Activated CD4-positive, alpha-beta T cell treated with anti-CD3 and anti-CD28 coated beads, Interleukin-10, Interleukin-2, amounts not matched to agents 100 ng/mL and 50 ng/mL, durations not matched to agents 16 hours and 8 hours (primary cell): ENCODE measurements at places on chromosomes 4 and X.
A peak's percentile ranks its signal among the peaks of the same experiment; 100 is the strongest.

GRCh38 chrX:97682991-97683840 lies 799.5 kb downstream of the RPA4 start:
- DNase-seq, result no peak

DNA sequence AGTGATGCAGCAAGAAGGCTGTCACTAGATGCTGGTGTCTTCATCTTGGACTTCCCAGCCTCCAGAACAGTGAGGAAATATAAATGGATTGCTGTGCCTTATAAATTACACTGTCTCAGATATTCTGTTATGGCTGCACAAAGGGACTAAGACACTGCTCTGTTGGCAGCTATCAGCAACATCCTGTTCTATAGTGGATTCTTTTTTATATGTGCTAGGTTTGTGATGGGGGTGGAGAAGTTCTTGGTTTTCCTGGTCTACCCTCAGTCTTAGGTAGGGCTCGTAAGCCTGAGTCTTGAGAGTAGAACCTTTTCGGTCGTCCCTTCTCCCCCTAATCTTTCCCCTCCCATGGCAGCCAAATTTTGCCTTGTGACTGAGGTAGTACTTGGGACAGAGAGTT lies 17.3 kb downstream of the STIM2 start:
- no peak for DNase-seq

- DNase-seq, result peak; percentile 71
Measured at GRCh38 chr4:185344743-185345538, 50.8 kb downstream of the LRP2BP start.

- DNase-seq, result no peak
Measured at GRCh38 chrX:47177079-47177478, 16.6 kb upstream of the UBA1 start.

GRCh38 chrX:133881007-133881406 lies 104.4 kb downstream of the GPC3 start:
- DNase-seq, result no peak

GRCh38 chr4:141046255-141046654 lies 87.0 kb downstream of the RNF150 start:
- DNase-seq, result peak; percentile 2

DNA sequence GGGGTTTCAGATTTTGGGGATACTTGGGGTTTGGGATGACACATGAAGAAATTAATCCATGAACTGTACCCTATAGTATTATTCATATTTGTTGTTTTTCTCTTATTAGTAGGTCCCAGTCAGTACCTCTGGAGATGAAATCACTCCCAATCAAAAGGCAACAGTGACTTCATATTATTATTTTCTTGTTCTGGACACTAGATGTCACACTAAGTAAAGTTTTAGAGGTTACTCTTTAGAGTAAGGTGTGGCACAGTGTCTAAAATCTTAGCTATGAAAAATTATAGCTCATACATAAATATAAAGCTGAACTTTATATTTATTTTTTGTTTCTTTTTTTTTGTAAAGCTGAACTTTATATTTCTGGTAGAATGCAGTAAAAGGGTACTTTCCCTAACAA lies 35.1 kb downstream of the FAM114A1 start:
- DNase-seq, result peak; percentile 52

DNA sequence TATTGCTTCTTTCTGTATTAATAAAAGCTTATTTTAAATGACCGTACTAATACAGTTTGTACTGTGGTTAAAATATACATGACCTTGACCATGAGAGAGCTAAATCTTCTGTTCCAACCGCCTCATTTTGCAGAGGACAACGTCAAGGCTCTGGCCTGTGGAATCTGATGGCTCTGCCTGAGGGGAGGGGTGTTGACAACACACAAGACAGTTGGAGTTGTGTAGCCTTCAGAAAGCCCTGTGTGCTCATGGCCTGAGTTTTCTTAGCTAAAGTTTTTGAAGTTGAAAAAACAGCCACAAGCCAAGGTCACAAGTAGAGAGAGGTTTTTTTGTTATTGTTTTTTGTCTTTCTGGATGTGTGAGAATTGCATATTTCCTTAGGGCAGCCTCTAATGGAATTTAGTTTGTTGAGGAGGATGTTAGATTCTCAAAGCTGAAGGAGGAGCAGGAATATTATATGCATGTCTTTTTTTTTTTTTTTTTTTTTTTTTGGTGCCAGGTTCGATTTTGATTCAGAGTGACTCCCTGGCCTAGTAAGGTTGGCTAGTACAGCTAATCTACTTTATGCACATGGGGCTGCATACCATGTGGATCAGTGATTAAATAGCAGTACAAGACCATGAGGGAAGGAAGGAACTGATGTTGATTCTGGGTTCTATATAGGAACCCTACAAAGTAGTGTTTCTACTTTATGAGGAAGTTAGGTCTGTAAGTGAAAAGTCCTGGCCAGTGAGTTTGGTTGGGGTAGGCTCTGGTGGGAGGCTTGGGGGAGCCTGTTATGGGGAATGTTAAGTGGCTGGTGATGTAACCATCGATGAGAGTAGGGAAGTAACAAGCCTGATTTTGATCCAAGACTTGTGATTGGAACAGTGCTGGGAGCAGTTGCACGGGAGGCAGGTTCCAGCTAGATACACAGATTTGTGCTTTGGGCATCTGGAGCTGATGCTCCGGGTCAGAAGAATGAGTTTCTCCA lies 20.3 kb downstream of the SMS start:
- DNase-seq, result no peak

- no peak for DNase-seq
Measured at GRCh38 chr4:46249516-46249915, 125.7 kb upstream of the GABRG1 start.

- no peak for DNase-seq
Measured at GRCh38 chr4:70177090-70177489, 18.4 kb upstream of the ODAM start.

- no peak for DNase-seq
Measured at GRCh38 chr4:75135068-75135825, 202.3 kb downstream of the PARM1 start.

DNA sequence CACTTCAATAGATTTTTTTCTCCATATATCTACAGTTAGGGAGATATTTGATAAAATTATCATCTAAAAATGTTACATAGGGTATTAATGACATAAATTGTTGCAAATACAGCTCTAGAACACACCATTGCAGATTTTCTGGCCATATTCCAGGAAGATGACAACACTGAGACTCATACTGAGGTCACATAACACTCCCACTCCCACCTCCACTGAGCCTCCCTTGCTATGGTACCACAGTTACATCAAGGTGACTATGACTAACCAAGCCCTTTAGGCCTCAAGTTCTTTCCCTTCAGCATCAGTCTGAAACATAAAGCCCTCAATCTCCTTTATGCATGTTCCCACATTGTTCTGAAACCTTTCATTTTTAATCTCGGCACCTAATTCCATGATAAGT lies 932.0 kb upstream of the IGFBP7 start:
- no peak for DNase-seq

GRCh38 chr4:158319880-158320279 lies 109.6 kb downstream of the TMEM144 start:
- DNase-seq, result no peak

GRCh38 chr4:107304699-107305286 lies 268.7 kb upstream of the DKK2 start:
- no peak for DNase-seq

DNA sequence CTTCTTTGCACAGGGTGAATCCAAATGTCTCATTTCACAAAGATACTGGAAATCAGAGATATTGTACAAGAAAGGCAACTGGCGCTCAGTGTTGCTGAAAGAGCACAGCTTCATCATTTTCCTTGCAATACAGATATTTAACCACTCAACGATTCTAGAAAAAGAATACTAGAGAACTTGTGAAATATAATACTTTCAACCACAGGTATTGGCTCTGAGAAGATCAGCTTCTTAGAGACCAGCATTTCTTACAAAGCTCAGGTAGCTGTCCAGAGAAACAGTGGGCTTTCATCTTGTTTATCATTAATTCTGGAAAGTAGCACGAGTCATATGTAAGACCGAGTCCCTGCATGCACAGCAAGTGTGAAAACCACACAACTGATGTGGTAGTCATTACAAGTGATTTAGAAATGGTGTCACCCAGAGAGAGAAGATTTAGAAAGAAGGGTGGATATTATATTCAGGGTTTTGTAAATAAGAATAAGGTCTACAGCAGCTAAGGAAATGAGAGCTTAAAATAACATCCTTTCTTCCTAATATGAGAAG lies 7.8 kb upstream of the PPARGC1A start:
- DNase-seq, result no peak

DNA sequence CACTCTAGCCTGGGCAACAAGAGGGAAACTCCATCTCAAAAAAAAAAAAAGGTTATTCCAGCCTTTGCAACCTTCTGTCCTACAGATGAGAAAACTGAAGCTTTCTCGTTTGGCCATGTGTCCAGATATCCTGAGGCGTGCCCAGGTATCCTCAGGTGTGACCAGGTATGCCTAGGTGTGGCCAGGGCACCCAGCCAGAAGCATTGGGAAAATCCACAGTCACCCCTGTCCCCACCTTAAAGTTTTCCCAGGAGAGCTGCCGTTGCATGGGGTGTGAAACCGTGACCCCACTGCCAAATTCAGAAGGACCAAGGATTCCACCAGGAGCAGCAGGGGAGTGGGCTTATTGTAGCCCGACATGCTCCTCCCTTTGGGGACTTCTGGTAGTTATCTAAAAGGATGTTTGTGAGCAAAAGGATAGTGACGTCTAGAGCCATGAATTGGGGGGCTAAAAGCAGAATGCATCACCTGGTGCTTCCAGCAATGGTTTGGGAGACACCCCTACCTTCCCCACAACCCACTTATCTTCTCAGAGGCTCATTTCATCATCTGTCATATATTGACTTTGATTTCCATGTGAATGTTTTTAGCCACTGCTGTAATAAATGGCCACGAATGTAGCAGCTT lies 4.0 kb upstream of the DHRSX start:
- no peak for DNase-seq

DNA sequence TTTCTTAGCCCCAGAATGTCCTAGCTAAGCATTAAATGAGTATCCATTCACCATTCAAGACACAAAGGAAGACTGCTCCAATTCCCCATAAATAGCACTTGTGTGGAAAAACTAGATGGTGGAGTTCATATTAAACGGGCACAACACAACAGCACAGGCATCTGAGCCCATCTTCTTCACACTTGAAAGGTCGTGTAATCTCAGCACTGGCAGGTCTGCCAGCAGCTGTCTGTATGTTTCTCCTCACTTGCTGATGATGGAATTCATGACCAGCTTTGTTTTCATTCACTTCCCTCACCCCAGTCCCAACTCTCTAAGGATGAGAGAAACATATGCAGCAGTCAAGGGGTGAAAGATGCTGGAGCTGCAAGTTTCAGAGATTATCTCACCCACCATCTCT lies 148.7 kb downstream of the AFAP1 start:
- DNase-seq, result no peak

- no peak for DNase-seq
Measured at GRCh38 chr4:38322714-38323113, 341.3 kb upstream of the KLF3 start.

- no peak for DNase-seq
Measured at GRCh38 chr4:181949704-181950312, 293.4 kb upstream of the TENM3 start.

GRCh38 chr4:139239127-139239772 lies 40.8 kb downstream of the MGARP start:
- DNase-seq, result no peak

GRCh38 chr4:113969709-113970334 lies 9.6 kb downstream of the ARSJ start:
- no peak for DNase-seq

- no peak for DNase-seq
Measured at GRCh38 chr4:26806331-26806730, 54.3 kb upstream of the STIM2 start.

DNA sequence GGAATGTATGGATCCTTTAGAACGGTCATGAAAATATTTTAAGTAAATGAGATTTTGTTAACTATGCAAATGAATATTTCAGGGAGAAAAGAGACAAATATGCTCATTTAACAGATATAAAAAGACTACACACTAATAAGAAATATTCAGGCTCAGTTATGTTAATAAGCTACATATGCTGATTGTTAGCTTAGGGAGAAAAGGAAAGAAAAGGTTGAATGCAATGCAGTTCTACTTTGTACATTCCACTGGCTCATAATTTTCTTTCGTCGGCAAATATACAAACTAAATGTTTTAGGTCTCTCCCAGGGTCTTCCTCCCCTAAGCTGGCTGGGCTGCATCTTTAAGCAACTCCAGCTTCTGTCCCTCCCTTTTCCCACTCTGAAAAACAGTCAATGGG lies 2.7 kb upstream of the RTL3 start:
- no peak for DNase-seq

GRCh38 chr4:132592850-132593249 lies 556.2 kb upstream of the PCDH10 start:
- no peak for DNase-seq

DNA sequence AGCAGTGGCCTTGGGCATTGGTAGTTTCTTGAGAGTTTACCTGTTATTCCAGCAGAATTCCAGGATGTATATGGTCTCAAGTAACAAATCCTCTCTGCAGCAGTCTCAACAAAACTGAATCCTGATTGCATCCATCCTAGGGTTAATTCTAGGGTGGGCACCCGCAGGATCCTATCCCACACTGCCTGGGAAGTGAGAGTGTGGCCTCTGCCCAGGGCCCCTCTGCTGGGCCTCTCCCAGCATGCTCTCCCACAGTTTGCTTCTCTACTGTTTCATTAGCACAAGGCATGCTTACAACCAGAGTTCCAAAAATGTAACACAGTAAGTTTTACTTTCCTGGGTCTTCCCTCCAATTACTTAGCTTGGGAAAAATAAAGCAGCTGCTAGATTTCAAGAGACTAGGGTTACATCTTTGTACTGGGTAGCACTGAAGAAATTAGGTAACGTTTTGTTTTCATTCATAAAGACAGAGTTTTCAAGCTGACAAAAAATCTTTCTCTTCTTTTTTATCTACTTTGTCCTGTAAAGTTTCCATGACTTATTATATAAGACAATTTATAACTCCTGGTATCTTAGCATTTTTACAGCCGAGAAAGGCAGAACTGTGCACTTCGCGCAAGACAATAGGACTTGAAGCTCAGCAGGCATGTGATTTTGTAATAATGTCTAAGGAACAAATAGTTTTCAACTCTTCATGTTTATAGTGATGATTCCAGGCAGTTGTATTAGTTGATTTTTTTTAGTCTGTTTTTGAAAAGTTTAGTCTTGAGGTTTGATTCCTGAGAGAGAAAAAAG lies 131.2 kb upstream of the PCDH18 start:
- DNase-seq, result no peak

DNA sequence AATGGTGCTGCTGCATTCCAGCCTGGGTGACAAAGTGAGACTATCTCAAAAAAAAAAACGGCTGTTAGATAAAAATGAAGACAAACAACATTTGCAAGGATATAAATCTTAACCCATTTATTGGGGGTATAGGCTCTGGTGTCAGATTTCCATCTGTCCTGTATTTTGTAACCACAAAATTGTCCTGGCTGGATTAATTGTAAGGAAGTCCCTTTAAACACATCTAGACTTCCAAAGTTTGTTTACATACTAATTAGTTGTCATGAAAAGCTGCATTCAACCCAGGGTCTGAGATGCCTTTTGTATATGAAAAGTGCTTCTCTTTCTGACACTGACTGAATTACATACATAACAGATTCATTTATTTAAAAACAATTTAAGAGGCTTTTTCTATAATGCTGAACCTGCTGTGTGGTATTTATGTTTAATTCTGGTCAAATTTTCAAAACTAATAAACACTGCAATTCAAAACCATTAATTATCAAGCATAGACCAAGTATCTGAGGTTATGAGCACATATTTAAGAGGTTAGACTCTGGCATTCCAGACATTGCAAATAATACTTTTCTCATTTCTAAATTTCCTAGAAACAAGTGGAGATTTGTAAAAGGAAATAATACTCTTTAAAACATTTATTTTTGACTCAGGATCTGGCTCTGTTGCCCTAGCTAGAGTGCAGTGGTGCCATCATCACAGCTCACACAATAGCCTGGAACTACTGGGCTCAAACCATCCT lies 17.5 kb upstream of the UGDH start:
- no peak for DNase-seq
